Gastroesophageal sphincter (tissue), 4 donors: ENCODE measurements at places on chromosomes 6 and 20.

GRCh38 chr6:6556738-6557503 is 31.6 kb upstream of the LY86 start:
- ATAC-seq, result no peak

DNA sequence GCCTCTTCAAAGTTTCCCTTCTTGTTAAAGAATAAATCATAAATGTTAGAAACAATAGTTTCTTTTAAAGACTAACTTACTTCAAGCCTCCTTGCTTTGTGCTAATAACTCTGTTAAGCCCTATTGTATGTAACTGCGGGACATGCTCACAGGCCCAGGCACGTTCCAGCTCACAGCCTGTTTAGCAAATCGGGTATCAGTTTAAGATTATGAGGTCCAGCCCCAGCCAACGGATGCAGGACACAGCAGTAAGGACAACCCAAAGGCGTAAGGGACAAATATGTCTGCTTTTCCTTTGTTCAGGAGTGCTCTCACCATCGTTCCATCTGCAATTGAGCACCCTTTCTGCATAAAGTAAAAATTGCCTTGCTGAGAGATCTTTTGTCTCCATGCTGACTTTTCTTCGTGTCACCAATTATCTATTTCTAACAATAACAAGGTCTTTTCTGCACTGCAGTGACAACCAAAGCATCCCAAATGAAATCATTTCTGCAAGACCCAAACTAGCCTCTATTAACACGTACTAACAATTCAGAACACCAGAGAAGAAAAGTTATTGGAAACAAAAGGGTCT is 1.4 kb downstream of the C6orf52 start:
- no peak for ATAC-seq

DNA sequence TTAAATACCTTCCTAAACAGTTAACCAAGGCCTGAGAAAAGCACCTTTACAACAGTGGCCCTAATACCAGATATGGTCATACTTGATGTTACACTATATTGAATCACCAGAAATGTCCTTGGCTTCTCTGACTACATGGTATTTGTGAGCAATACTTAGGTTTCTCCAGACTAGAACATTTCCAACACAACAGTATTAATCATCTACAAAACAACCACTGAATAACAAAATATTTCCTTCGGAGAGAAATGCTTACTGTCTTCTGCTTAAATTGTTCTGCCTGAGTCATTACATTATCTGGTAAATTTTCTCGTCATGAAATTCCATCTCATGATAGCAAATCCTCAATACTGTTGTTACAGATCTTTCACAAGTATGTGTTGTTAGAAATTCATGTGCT is 252.9 kb upstream of the RUNX2 start:
- ATAC-seq, result no peak

- ATAC-seq, result no peak
Measured at GRCh38 chr20:40431611-40432010, 257.4 kb downstream of the MAFB start.

DNA sequence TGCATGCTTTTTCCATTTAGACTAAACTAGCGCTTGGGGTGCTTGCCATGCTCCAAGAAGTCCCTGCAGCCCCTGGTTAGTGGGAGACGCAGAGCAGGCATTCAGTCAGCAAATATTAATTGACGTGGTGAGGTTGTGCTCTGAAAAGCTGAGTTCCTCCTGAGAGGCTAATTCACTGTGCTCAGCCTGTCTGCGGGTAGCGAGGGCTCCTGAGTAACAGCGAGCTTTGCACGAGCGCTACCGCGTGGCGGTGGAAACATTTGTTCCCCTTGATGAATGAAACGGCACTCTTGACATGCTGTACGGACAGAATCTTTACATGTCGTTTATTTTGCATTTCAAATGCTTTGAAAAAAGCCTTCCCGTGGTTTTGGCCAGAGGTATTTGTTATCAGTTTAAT is 170.6 kb upstream of the AGPAT4 start:
- ATAC-seq, result peak; percentile 66

- ATAC-seq, result no peak
Measured at GRCh38 chr20:59242714-59243626, 57.4 kb upstream of the EDN3 start.

- ATAC-seq, result no peak
Measured at GRCh38 chr20:54459279-54459678, 16.1 kb upstream of the DOK5 start.

GRCh38 chr6:158831571-158831970 is 12.4 kb upstream of the EZR start:
- no peak for ATAC-seq

- no peak for ATAC-seq
Measured at GRCh38 chr6:84137989-84138575, 89.4 kb downstream of the CEP162 start.

GRCh38 chr6:157615420-157615769 is 207.7 kb upstream of the SNX9 start:
- ATAC-seq, result no peak

- no peak for ATAC-seq
Measured at GRCh38 chr6:23618366-23618765, 507.6 kb upstream of the NRSN1 start.

DNA sequence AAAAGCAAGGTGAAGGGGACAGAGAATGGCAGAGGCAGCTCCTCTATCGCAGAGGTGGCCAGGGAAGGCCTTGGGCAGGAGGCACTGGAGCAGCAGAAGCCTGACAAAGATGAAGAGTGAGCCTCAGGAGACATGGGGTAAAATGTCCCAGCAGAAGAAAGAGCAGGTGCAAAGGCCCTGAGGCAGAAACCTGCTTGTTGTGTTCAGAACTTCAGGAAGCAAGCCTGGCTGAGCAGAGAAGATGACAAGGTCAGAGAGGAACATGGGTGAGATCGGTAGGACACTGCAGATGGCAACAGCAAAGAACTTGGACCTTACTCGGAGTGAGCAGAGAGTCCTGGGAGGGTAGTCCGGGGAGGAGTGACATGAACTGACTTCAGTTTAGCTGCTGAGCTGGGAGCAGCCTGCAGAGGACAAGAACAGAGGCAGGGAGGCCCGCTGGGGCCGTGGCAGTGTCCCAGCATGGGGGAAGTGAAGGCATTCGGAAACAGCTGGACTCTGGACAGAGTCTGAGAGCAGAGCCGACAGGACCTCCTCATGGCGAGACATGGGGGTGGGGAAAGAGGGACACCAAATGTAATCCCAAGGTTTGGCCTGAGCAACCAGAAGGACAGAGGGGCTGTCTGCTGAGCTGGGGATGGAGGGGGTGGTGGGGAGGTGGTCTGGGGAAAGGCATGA is 106.3 kb downstream of the PREX1 start:
- ATAC-seq, result no peak

DNA sequence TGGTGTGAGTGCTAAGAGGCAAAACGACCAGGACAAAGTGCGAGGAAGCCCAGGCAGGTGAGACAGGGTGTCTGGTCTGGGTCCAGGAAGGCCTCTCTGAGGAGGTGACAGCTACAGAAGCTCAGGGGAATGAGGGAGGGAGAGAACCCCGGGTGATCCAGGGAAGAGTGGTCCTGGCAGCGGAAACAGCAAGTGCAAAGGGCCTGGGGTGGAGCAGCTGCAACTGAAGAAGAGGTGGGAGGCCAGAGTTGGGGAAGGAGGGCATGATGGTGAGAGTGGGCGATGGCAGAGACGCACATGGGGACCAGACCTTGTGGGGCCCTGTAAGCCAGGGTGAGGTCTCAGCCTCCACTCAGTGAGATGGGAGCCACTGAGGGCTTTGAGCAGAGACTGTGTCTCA is 45.8 kb downstream of the DLGAP4 start:
- ATAC-seq, result no peak

- no peak for ATAC-seq
Measured at GRCh38 chr6:71488186-71488585, 199.6 kb downstream of the OGFRL1 start.

DNA sequence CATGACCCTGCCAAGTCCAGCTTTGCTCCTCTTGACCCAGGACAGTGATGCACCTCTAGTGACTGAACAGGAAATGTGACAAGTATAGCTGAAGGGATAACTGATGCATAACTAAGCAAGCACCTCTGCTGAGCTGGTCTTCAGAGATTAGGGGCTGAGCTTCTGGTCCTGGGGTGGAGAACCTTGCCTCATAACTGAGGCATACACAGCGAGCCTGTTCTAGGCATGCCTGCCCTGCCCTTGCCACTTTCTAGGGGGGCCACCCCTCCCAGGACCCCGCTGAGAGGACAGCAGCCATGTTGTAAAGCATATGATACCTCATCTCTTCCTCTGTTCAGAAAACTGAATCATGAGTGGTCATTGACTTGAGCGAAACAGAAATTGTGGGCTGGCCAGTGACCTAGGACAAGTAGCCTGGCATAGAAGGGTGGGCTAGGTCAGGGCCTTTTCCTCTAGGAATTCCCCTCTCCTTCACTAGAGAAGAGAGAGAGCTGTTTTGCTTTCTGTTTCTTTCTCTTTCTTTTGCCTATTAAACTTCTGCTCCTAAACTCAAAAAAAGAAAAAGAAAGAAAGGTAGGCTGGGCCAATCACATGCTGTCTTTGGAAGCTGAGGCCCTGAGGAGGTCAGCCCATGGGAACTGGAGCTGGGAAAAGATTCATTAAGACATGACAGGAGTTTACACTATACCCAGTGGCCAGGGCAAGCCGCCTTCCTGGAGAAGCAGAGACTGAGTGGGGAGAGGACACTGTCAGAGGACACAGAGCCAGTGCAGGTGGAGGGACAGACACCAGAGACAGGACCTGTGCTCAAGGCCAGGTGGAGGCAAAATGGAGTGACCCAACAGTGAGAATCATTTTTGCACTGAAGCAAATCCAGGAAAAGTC is 23.1 kb downstream of the ALDH5A1 start:
- peak; percentile 62 for ATAC-seq

DNA sequence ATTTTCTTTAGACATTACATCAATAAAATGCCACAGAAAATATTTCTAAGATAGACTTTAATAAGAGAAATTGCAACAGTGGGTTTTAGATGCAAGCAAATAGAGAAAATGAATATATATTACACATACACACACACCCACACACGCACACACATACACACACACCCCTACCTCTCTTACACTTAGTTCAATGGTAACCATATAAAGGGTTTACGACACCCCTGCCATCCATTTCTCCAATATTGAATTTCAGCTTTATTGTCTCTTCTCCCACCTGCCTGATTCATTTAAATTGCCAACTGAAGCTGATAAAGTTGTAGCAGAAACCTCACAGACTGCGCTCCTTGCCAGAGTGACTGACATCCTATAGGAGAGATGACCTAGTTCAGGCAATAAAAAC is 154.6 kb downstream of the ADAT2 start:
- ATAC-seq, result no peak

DNA sequence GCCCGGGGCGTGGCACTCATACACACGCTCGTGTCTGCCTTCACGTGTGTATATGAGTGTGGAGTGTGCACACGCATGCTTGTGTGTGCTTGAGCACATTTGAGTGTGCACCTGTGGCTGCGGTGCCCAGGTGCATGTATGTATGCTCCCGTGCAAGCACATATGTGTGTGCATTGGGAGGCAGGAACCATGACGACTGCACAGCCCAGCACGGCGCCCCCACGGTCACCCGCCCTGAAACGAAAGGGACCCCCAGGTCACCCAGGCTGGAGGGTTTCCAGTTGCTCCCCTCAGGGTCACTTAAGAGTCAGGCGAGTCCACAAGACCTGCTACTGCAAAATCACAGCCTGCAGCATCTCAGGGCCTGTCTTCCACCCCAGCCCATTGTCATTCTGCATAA is 94.7 kb downstream of the YTHDF1 start:
- no peak for ATAC-seq

DNA sequence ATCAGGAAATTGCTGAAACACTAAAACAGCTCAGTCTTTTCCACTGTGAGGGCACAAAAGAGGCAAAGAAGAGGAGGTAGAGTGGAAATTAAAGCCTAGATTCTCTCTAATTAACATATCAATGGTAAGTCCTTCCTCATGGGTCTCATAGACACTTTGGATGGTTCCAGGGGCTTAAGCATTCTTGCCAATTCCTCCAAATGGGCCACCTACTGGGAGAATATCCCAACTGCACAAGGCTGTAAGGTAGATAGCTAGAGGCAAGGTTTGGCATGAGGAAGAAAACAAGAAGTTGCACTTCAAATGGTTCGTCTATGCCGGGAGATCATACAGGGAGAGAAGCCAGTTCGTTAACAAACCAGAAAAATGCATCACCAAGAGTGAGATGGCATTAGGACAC is 107.6 kb upstream of the KHDRBS2 start:
- ATAC-seq, result no peak

- ATAC-seq, result no peak
Measured at GRCh38 chr6:84728602-84729001, 35.8 kb downstream of the TBX18 start.

DNA sequence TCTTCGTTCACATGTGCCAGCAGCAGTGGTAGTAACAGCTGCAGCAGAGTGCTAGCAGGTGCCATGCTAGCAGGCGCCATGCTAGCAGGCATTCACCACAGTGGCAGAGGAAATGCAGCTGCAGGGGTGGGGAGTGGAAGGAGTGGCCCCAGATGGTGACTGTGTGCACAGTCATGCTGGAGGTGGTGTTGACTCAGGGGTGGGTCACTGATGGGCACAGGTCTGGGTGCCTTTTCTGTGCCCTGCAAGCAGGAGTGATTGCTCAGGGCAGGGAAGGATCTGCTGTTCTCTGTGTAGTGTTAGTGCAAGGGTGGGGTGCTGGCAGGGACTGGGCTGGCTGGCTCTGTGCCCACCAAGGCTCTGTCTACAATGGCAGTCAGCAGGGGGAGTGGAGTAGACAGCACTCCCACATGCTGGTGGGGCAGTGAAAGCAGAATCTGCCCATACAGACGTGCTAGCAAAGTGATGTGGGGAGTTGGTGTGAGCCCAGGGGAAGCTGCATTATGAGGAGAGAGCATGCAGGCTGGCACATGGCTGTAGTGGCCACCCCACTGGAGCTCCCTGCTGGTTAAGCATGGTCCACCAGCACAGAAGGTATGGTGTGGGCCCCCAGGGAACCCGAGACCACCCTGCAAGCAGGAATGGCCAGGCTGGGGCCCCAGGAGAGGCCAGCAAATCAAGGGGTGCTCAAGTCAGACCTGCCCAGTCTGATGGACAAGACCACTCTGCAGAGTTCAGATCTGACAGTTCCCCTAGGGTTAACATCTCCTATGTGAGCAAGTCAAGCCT is 11.4 kb upstream of the TSPYL4 start:
- ATAC-seq, result no peak

DNA sequence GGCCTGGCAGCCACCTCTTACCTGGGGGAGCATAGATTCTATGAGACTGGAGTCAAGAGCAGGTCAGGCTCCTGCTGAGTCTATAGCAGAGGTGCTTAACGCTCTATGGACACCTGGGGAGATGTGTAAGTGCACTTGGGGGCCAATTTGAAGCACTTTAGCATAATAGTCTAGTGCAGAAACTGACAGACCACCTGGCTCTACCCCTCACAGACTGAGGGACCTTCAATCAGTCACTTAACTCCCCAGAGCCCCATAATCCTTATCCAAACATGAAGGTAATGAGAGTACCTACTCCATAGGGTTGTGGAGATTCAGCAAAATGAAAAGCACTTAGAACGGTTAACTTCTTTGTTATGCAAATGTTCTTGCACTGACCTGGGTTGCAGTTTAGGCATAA is 87.3 kb upstream of the SLC22A16 start:
- no peak for ATAC-seq

- ATAC-seq, result no peak
Measured at GRCh38 chr6:84762220-84763002, 2.0 kb downstream of the TBX18 start.

DNA sequence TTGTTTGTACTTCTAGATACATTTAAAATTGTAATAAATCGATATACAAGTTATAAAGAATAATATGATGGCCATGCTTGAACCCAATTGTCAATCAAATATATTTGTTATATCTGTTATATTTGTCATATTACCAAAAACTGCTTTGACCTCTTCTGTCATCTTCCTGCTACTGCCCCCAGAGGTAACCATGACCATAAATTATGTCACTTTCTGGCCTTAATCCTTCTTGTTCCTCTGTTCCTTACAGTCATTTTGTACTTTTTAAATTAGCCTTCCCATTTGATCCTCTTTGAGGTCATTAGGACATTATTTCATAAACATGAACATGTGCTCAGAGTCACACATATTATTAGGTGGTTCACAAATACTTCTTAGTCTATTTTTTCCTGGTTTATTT is 124.7 kb downstream of the HFE start:
- no peak for ATAC-seq
